ENCODE measurements at places on chromosomes 6 and 20.

DNA sequence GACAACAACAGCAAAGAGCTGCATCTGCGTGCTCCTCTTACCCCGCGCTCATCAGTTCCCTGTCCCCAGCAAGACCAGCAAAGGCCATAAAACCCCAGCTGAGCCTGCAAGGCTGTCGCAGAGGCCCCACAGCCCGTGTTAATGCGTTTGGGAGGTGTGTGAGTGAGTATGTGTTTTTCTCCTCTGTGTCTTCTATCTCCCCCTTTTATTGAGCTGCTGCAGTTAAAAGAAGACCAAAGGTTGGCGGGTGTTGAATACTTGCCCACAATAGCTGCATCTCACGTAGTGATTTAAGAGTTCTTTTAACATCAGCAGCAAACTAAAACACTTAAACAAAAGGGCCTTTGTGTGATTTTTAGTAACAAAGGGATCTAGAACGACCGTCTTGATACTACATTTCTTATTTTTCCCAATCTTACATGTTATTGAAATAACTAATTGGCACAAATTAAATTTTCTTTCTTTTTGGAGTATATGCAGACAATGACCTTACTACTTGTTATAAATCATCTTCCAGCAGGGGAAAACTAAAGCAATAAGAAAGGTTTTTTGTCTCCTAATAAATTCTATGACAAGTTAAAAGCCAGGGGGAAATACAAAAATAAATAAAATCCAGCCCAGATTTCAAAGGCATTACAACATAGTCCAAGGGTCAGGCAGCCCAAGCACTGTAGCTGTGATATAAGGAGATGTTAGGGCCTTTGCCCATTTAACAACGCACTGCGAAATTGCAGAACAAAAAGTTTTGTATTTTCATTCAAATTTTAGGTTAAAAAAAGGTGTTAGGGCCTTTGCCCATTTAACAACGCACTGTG is 27.2 kb upstream of the CNKSR3 start:
- no peak for DNase-seq

DNA sequence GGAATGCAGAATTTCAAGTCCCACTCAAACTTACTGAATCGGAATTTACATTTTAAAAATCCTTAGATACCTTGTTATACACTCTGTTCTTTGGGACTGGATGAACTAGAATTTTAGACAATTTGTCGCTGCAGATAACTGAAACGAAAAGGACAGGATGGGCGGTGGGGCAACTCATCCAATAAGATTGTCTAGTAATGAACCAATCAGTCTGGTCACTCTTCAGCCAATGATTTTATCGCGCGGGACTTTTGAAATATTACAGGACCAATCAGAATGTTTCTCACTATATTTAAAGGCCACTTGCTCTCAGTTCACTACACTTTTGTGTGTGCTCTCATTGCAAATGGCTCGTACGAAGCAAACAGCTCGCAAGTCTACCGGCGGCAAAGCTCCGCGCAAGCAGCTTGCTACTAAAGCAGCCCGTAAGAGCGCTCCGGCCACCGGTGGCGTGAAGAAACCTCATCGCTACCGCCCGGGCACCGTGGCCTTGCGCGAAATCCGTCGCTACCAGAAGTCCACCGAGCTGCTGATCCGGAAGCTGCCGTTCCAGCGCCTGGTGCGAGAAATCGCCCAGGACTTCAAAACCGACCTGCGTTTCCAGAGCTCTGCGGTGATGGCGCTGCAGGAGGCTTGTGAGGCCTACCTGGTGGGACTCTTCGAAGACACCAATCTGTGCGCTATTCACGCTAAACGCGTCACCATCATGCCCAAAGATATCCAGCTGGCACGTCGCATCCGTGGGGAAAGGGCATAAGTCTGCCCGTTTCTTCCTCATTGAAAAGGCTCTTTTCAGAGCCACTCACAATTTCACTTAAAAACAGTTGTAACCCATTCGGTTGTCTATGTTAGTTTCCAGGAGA is 41.9 kb upstream of the HFE start:
- peak; percentile 79 for DNase-seq

DNA sequence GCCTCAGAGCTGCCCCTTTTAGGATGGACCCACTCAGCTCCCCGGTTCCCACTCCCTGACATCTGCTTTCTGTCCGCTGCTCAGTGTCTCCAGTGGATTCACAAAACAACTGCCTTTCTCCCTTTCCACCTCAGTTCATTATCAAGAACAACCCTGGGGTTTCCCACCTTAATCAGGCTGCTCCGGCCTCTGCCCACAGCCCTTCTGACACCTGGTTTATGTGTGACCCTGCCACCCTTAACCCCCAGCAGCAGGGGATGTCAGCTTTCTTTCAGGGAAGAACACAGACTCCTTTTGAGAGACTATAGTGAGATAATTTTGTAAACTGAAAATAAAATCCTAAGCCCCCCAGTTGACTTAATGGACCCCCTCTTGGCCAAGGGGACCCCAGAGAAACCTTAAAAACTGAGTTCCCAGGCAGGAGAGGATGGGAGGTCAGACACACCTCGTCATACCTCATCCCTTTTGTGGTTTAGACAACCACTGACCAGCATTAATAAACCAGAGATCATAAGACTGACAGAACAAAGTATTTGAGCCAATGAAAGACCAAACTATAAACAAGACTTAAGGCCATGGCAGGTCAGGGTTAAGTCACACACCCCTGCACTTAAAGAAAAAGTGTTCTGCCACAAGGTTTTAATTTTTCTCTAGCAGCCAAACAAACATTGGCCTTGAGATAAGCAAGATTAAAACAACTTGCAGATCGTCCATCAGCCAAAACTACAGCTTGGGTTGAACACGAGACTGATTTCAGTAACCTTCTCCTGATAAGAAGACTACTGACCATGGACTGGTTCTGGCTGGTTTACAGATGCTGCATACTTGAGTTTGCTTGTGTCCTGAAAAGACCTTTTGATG is 42.4 kb upstream of the DDR1 start:
- no peak for DNase-seq

DNA sequence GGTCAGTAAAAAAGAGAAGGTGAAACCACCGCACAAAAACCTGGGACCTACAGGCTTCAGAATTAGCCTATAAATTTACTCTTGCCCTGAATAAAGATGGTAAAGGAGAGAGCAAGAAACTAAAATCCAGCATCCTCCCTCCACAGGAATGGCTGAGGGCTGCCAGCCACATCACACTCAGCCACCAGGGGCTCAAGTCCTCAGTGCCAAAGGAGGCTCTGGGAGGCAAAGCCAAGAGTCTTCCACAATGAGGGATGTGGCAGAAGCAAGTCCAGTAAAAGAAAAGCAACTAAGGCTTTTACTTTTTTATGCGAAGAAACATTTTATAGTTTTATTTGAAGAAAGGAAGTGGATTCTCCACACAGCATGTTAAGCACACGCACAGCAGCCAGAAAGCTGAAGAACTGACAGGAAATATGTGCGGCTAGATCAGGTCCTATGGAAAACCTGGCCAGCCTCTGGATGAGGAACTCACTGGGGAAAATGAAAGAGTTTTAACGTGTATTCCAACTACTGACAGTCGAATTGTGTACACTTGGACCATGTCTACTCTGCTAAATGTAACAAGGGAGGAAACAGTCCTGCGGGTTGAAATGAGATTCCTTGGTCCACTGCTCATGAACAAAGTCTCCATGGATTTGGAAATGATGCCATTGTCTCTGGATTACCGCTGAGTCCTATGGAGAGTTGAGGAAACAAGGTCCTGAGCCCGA is 219.4 kb upstream of the SSTR4 start:
- DNase-seq: no peak

- DNase-seq: no peak
Measured at GRCh38 chr6:69801711-69802110, 4.9 kb upstream of the LMBRD1 start.

- no peak for DNase-seq
Measured at GRCh38 chr6:130831607-130832006, 4.4 kb downstream of the SMLR1 start.

DNA sequence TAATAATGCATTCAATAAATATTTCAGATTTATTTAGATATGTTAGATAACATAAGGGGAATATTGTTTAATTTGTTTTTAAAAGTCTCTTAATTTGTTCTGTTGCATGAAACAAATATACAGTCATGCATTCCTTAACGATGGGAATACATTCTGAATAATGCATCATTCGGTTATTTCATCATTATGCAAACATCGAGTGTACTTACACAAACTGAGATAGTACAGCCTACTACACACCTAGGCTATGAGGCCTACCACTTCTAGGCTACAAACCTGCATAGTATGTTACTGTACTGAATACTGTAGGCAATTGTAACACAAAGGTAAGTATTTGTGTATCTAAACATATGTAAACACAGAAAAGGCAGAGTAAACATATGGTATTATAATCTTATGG is 118.7 kb downstream of the EPHA7 start:
- DNase-seq: no peak

Data from GM04503 (cell line).